ENCODE measurements at places on chromosomes 4 and X.

- no peak for DNase-seq
Measured at GRCh38 chrX:132171478-132171877, 43.7 kb upstream of the FRMD7 start.

DNA sequence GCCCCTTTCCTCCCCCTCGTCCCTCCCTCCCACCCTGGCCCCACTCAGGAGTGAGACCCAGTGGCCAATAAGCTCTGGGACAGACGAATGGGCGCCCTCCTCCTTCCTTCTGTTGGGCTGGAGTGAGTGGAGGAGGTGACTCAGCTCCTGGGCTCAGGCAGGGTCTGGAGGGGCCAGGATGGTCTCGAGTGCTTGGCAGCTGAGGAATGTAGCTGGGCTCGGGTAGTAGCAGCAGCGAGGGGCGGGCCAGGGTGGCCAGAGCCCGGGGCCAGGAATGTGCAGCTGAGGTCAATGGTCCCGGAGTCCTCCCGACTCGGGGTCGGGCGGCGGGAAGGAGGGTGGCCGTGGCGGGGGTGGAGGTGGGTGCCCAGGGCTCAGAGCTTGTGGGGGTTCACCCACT, 15.0 kb downstream of the G6PD start:
- DNase-seq, result no peak

DNA sequence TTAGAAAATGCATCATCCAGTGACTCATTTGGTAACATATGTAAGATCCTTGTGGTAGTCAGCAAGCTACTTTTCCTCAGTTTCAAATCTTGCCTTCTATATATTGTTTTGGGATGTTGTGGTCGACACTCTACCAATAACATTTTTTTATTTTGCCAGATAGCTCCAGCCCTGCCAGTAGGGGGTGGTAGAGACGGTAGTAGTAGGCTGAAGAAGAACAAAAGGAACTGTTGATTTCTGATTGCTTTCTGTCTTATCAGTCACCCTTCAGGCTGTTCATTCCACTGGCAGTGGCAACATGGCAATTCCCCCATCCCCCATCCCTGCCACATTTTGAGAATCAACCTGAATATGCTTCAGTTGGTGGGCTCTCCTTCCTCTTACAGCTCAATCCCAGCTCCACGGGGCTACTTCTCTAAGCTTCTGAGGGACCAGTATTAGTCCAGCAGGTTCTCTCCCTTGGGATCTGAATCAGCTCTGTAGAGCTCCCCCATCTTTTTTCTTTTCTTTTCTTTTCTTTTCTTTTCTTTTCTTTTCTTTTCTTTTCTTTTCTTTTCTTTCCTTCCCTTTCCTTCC, 171.5 kb upstream of the VEGFC start:
- no peak for DNase-seq

DNA sequence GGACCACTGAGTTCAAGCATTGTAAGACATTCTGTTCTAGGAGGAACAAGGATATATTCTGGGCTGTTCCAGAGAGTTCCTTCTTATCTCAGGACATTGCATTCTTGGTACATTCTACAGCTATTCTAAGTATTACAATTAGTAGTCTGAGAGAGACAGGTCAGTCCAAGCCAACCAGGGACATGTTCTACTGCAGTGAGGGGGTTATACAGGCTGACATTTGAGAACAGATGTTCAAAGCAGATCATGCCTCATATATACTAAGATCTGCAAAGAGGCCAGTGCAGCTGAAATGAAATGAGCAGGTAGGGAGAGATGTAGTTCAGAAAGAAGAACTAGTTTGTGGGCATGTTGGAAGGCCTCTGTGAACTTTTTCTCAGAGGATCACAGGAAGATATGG, 142.0 kb downstream of the CENPC start:
- no peak for DNase-seq

DNA sequence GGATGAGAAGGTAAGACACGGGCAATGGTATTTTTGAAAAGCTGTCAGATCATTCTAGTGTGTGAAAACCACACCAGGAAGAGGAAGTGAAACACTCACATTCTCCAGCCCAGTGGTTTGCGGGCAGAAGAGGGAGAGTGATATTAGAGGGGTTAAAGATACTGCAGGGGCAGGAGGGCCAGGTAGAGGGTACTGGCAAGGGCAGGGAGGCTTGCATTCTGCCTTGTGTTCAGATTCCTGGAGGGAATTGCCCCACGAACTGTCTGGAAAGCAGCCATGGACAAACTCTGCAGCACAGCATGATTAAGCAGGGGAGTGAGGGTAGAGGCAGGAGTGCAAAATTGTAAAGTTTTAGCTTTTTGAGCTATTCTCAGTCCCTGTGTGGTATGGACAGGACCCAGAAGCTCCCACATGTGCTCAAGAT, 30.9 kb downstream of the NIPAL1 start:
- no peak for DNase-seq

GRCh38 chrX:63488546-63489373, 137.6 kb upstream of the SPIN4 start:
- DNase-seq, result no peak

- DNase-seq, result no peak
Measured at GRCh38 chr4:56314207-56314915, 72.9 kb downstream of the AASDH start.

DNA sequence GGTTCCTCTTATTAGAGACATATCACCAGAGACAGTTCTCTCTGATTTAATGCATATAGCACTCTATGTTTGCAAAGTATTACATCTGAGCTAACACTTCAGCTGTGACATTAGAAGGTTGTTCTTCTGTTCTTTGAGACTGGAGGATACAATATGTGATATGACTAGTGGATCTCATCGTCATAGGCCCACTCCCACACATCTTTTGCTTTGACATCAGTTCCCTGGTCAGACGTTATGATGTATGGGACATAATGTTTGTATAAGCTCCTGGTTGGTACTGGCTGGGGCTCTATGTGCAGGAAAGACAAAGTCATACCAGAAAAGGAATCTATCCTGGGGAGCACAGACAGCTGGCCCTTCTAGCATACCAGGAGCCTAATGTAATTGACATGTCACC, 57.7 kb upstream of the MAML3 start:
- no peak for DNase-seq

GRCh38 chr4:102358128-102358527, 12.8 kb upstream of the SLC39A8 start:
- no peak for DNase-seq

DNA sequence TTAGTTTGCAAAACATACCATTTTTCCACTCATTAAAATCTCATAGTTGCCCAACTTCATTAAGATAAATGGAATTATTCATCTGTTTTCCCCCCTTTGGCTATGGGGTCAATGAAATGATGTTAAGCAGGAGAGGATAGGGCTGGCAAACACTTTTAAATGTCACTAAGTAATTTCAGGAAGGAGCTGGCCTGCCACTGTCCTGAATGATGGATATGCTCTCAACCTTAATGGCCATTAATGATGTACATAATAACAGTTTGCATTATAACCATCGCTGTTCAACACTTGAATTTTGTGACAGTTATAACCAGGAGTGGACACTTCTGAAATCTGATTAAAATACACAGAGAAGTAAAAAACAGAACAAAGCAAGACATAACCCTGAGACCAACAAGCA, 77.2 kb downstream of the C4orf51 start:
- DNase-seq, result no peak

All from spinal cord (tissue), 10 donors.